NK-92 treated with Interleukin-12 subunit alpha and Interleukin-12 subunit beta, amount 100 ng/mL, for 24 hours (cell line): ENCODE measurements at places on chromosomes 6 and 20.

DNA sequence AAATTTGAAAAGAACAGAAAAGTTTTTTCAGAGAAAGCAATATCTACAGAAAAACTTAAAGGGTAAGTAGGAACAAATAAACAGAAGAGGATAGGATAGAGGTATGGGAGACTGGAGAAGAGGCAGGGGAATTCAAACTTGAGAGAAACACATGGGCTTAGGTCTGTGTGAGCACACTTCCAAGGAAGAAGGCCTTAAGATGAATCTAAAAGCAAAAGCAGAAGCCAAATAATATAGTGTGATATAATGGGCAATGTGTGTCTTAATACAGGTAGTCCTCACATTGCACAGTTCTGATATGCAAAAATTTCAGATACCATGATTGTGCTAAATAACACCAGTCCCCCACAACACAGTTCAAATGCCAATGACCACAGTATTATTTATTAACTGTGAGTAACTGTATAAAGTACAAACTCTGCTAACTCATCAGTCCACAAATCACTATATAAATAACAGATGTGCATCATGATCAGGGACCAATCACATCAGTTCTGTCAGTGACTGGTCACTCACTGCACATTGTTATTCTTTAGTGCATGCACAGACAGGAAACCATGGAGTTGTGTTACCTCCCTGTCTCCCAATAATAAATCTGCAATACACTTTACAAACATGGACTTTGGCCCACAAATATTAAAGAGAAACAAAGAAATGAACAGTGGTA lies 18.6 kb downstream of the SNX14 start:
- DNase-seq: no peak

GRCh38 chr20:46552460-46553420 lies 2.3 kb upstream of the OCSTAMP start:
- peak; percentile 52 for DNase-seq

- DNase-seq: no peak
These were observed 48.1 kb downstream of the DUSP22 start for GRCh38 chr6:340186-340955.

- no peak for DNase-seq
These were observed 144.5 kb upstream of the MCHR2 start for GRCh38 chr6:100138346-100139022.

DNA sequence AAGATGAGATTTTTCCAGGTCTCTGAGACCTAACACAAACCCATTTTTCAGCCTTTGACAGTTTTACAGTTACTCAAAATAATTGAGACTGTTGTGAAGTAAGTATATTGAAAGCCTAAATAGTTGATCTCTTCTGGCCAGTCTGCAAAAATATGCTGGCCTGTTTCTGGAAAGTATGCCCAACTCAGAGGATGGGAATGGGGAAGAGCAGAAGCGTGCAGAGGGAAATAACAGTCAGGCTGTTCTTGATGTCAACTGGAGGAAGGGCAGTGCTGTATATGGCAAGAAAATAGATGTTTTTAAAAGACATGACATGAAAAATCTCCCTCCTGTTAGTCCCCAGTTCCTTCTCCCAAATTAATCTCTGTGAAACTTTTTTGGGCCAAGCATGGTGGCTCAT lies 3.8 kb downstream of the GID8 start:
- no peak for DNase-seq

DNA sequence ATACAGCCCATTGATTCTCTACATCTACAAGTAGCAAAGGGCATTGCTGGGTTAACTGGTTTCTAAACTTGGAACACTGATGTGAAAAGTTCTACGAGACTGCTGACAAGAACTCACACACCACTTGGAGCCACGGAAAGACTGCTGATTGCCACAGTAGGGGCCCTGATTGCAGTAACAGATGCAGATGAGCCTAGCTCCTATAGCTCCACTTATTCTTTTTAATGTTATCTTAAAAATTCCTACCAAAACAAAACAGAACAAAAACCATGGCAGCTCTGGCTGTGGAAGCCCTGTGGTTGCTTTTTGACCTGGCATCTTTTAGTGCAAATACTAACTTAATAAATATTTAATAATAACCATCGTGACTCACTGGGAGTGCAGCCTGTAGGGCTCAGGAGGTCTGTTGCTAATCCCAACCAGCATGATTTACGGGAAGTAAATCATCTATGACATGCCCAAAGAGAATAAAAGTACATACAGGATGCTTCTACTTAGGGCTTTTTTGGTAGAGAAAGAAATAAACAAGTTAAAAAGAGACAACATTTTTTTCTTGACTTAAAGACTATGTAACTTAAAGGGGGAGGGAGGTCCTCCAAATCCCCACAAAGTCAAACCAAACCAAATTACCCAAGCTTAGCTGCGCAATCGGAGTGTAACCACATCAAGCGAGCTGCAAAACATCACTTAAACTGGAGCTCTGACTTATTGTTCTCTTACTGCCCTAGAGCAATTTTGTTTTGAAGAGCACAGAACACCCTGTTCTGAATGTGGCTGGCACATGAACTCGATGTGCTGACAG lies 87.2 kb downstream of the FKBP5 start:
- DNase-seq: no peak

- DNase-seq: no peak
These were observed 162.2 kb downstream of the GJA1 start for GRCh38 chr6:121597654-121598053.

DNA sequence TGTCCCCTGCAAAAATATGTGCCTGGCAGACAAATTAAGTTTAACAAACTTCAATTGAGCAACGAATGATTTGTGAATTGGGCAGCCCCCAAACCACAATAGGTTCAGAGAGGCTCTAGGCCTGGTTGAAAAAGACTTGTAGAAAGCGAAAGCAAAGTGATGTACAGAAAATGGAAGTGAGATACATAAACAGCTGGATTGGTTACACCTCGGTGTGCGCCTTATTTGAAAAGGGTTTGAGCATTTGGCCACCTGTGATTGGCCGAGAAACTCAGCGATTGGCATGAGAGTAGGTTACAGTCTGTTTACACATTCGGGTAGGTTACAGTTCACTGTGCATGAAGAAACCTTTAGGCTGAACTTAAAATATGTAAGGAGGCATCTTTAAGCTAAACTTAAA lies 136.9 kb downstream of the CD83 start:
- no peak for DNase-seq

- DNase-seq: no peak
These were observed 159.1 kb downstream of the TBX18 start for GRCh38 chr6:84605298-84605697.

GRCh38 chr6:13471184-13471583 lies 16.2 kb downstream of the GFOD1 start:
- DNase-seq: no peak

DNA sequence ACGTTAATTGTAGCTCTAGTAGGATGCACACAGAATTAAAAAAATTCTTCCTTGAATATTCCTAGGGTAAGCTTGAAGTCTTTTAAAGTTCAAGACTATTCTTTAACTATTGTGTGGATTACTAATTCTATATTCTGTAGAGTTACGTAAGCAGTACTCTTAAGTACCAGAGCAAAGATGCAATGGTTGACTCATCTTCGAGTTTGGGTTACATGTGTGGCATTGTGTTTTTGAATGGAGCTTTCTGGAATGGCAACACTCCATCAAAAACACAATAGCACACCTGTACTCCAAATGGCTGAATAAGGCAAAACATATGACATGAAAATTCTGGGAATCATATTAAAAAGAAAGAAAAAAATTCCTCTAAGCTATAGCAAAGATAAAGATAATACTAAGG lies 33.5 kb upstream of the CEP162 start:
- no peak for DNase-seq
